Common myeloid progenitor, CD34-positive (primary cell): ENCODE measurements at places on chromosomes 5 and 9.
A peak's percentile ranks its signal among the peaks of the same experiment; 100 is the strongest.

DNA sequence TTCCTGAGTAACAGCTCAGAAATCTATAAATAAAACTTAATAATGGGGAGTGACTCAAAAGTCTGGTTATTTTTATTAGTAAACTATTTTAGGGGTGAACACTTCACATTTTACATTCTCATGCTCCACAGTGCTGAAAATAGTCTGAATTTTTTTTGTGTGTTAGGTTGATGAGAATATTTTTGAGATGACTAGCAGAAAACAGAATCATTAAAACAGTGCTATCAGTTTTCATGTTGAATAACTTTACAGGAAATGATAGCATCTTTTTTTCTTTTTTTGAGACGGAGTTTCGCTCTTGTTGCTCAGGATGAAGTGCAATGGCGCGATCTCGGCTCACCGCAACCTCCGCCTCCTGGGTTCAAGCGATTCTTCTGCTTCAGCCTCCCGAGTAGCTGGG is 60.3 kb downstream of the TMC1 start:
- no peaks in the 10 kb centered on the region for H3K4me1 ChIP-seq
- H3K4me3 ChIP-seq: no peak overlapping the region
- no peaks in the 10 kb centered on the region for H3K36me3 ChIP-seq
- no peaks in the 10 kb centered on the region for H3K27me3 ChIP-seq
- H3K27ac ChIP-seq: no peak overlapping the region
- DNase-seq: no peak

DNA sequence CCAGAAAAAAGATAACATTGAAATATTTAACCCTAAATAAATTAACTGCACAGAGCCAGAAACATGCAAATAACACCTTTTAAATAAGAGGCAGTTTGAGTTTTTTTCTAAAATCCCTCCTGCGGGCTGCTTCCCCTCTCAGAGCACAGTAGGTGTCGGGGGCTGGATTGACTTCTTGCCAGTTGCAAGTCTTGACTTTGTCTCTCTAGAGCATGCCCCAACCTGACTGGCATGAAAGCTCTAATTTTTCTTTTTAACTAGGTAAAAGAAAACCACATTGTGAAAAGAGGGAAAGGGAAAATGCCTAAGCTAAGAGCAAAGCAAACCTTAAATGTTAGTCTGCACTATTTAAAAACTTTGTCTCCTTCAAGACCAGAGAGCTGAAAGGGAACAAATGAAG is 46.4 kb upstream of the DNAH5 start:
- H3K36me3 ChIP-seq: no peaks in the 10 kb centered on the region
- H3K4me1 ChIP-seq: no peaks in the 10 kb centered on the region
- no peak overlapping the region for H3K27ac ChIP-seq

DNA sequence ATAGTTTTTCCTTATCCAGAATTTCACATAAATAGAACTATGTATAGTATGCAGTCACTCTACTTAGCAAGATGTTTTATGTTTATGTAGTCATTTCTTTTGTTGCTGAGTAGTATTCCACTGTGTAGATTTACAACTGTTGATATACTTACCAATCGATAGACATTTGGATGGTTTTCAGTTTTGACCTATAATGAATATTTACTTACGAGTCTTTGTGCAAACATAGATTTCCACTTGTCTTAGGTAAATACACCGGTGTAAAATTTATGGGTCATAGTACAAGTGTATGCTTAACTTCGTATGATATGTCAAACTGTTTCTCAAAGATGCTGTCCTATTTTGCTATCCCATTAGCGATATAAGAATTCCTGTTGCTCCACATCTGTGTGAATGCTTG is 19.7 kb upstream of the OR2K2 start:
- no peak for DNase-seq
- no peak overlapping the region for H3K27ac ChIP-seq
- H3K4me3 ChIP-seq: no peak overlapping the region
- H3K4me1 ChIP-seq: no peaks in the 10 kb centered on the region
- H3K36me3 ChIP-seq: no peaks in the 10 kb centered on the region
- H3K27me3 ChIP-seq: no peaks in the 10 kb centered on the region

DNA sequence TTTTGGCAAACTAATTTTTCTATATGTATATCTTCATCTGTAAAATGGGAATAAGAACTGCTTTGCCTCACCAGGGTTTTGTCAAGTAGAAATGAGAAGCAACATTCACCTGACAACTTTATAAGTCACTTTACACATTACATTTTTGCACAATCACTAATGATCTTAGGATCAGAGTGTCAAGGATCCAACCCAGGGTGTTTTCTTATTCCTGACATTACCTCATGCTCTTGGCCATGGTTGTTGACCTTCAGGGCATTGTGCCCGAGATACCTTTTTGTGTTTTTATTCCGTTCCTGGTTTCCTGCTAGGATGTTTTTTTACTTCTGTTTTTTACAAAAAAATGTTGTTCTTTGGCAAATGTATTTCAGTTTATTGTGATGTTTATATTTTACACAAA is 22.2 kb upstream of the RASA1 start:
- H3K36me3 ChIP-seq: no peaks in the 10 kb centered on the region
- H3K4me3 ChIP-seq: no peak overlapping the region
- H3K4me1 ChIP-seq: peaks cover 3% of the 10 kb centered on the region
- no peaks in the 10 kb centered on the region for H3K27me3 ChIP-seq
- H3K27ac ChIP-seq: no peak overlapping the region

GRCh38 chr5:114305402-114306207 is 56.3 kb upstream of the KCNN2 start:
- H3K27me3 ChIP-seq: no peaks in the 10 kb centered on the region
- no peaks in the 10 kb centered on the region for H3K36me3 ChIP-seq
- no peaks in the 10 kb centered on the region for H3K4me1 ChIP-seq
- no peak overlapping the region for H3K4me3 ChIP-seq

- H3K36me3 ChIP-seq: no peaks in the 10 kb centered on the region
- H3K4me3 ChIP-seq: no peak overlapping the region
- peaks cover 10% of the 10 kb centered on the region for H3K4me1 ChIP-seq
- H3K27me3 ChIP-seq: no peaks in the 10 kb centered on the region
- DNase-seq: no peak
- no peak overlapping the region for H3K27ac ChIP-seq
Observed at GRCh38 chr5:3828761-3829160, 233.1 kb downstream of the IRX1 start.

GRCh38 chr9:100725371-100725770 is 147.5 kb downstream of the CAVIN4 start:
- peaks cover 3% of the 10 kb centered on the region for H3K27me3 ChIP-seq
- H3K27ac ChIP-seq: no peak overlapping the region
- H3K36me3 ChIP-seq: no peaks in the 10 kb centered on the region
- H3K4me3 ChIP-seq: no peak overlapping the region

- peaks cover 15% of the 10 kb centered on the region for H3K4me1 ChIP-seq
- H3K4me3 ChIP-seq: no peak overlapping the region
- no peaks in the 10 kb centered on the region for H3K27me3 ChIP-seq
- no peak for DNase-seq
- no peak overlapping the region for H3K27ac ChIP-seq
- H3K36me3 ChIP-seq: no peaks in the 10 kb centered on the region
Observed at GRCh38 chr5:74241751-74242140, 398.8 kb downstream of the ENC1 start.

- H3K4me3 ChIP-seq: no peak overlapping the region
- no peak overlapping the region for H3K27ac ChIP-seq
- no peaks in the 10 kb centered on the region for H3K27me3 ChIP-seq
- no peaks in the 10 kb centered on the region for H3K4me1 ChIP-seq
Observed at GRCh38 chr9:88049677-88050307, 75.5 kb upstream of the CDK20 start.

DNA sequence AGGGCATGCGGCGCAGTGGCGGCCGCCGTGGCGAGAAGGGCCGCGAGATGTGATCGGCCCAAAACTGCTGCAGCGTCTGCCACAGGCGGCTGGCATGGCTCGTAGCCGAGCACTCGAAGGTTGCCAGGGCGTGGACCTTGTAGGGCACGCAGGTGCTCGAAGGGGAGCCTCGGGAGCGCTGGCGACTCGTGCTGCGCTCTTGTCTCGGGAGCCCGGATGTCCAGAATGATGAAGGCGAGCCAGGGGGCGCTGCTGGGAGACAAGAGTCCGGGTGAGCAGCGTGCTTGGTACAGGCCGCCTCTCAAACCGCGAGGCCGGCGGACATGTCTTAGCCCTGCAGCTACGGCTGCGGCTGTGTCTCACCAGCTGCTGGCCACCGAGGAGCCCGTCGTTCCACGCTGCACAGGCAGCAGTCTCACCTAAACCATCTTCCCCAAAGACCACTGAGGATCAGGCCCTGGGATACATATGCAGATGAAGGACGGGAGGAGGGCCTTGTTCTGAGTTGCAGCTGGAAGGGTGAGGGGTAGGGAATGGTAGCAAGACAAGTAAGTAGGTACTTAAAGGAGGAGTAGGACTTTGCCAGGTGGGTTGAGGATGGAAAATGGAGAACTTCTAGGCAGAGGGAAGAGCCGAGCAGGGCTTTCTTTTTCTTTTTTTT is 1.7 kb downstream of the CBY3 start:
- H3K27ac ChIP-seq: peak overlapping the region; percentile 43
- H3K36me3 ChIP-seq: peaks cover 8% of the 10 kb centered on the region
- H3K4me1 ChIP-seq: peaks cover 34% of the 10 kb centered on the region
- peak overlapping the region; percentile 24 for H3K4me3 ChIP-seq
- H3K27me3 ChIP-seq: no peaks in the 10 kb centered on the region

DNA sequence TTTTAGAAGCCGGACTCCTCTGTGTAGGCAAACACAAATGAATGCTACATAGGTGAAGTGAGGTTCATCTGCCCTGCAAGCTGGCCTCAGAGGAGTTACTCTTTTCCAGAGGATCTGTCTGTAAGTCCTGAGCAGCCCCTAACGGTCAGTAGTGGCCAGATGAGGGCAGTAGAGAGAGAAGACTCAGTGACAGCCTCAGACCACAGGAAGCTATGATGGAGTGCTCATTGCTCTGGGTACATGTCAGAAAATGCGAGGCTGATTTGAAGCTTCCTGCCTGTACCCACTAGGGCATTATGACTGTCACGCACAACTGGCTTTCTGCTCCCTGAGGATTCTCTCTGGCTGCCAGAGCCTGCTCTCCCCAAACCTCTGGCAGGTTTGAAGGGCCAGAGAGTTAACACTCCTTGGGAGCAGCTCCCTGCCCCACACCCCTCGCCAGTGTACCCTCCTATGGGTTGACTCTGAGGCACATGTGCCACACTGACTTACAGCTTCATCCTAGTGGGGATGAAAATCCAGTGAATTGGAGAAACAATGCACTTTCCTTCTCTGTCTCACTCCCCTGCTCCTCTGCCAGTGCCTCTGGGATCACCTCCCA is 141.5 kb downstream of the GABRG2 start:
- H3K4me3 ChIP-seq: no peak overlapping the region
- H3K27ac ChIP-seq: no peak overlapping the region
- no peaks in the 10 kb centered on the region for H3K36me3 ChIP-seq
- peaks cover 5% of the 10 kb centered on the region for H3K4me1 ChIP-seq
- no peaks in the 10 kb centered on the region for H3K27me3 ChIP-seq

- peaks cover 14% of the 10 kb centered on the region for H3K36me3 ChIP-seq
- peak overlapping the region; percentile 93 for H3K27ac ChIP-seq
- H3K4me1 ChIP-seq: peaks cover 34% of the 10 kb centered on the region
- H3K27me3 ChIP-seq: no peaks in the 10 kb centered on the region
- peak; percentile 78 for DNase-seq
- H3K4me3 ChIP-seq: peak overlapping the region; percentile 8
Observed at GRCh38 chr5:88732181-88732633, 150.8 kb downstream of the MEF2C start.

DNA sequence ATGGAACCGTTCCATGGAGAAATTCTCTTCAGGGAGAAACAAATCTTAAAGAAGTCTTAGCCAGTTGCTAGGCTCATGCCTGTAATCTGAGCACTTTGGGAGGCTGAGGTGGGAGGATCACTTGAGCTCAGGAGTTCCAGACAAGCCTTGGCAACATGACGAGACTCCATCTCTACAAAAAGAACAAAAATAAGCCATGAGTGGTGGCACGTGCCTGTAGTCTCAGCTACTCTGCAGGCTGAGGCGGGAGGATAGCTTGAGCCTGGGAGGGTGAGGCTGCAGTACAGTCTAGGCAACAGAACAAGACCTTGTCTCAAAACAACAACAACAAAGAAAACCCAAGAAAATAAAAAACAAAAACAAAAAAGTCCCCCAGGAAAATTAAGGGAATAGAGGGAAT is 8.2 kb downstream of the HSPB3 start:
- no peak overlapping the region for H3K4me3 ChIP-seq
- H3K27ac ChIP-seq: no peak overlapping the region
- no peaks in the 10 kb centered on the region for H3K36me3 ChIP-seq

DNA sequence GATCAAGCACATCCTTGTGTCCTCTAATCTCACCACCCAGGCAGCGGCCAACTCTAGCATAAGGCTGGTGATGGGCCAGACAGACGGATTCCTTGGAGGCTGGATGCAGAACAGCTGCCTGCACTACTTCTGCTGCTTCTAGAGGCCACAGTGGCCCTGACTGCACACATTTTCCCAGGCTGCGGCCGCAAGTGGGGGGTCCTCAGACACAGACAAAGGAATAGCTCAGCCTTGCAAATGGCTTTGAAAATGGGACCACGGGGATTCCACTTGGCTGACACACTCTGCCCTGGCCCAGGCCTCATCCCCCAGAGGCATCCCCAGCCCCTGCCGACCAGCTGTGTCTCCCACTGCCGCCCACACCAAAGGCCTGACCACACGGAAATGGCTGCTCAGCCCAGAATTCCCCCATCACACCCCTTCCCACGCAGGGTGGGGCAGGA is 540.8 kb downstream of the BNC2 start:
- H3K4me1 ChIP-seq: no peaks in the 10 kb centered on the region
- no peaks in the 10 kb centered on the region for H3K36me3 ChIP-seq
- H3K4me3 ChIP-seq: no peak overlapping the region
- H3K27ac ChIP-seq: no peak overlapping the region
- no peaks in the 10 kb centered on the region for H3K27me3 ChIP-seq

- no peaks in the 10 kb centered on the region for H3K36me3 ChIP-seq
- H3K4me3 ChIP-seq: no peak overlapping the region
- no peak overlapping the region for H3K27ac ChIP-seq
- H3K4me1 ChIP-seq: no peaks in the 10 kb centered on the region
Observed at GRCh38 chr5:133807348-133807747, 161.1 kb downstream of the C5orf15 start.

DNA sequence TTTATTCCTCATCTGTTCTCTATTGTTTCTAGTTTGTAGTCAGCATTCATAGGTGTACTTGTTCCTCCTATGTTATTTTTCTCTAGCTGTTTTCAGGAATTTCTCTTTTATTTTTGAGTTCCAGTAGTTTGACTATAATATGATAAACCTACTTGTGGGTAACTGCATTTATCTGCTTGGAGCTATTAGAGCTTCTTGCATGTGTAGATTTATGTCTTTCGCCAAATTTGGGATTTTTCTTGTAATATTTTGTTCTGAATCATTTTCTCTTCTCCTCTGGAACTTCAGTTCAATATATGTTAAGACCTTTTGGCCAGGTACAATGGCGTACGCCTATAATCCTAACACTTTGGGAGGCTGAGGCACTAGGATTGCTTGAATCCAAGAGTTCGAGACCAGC is 37.4 kb downstream of the JMY start:
- H3K27me3 ChIP-seq: no peaks in the 10 kb centered on the region
- H3K27ac ChIP-seq: no peak overlapping the region
- H3K4me1 ChIP-seq: no peaks in the 10 kb centered on the region
- DNase-seq: no peak

DNA sequence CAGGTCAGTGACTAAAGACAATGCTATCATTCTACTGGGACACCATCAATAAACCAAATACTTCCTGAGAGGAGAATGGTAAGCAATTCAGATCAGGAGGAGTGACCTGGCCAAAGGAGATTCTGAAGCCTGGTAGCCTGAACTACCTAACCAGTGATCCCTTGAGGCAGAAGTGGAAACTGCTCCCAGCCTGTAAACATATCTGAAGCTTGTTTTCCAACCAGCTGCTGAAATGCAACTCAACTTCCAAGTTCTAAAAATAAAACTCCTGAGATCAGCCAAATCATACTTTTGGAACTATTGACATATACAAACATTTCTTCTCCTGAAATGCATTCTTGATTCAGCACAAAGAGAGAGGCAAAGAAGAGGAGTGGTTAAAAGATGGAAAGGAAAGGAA is 204.1 kb downstream of the EBF1 start:
- no peaks in the 10 kb centered on the region for H3K36me3 ChIP-seq
- no peak overlapping the region for H3K4me3 ChIP-seq
- H3K27me3 ChIP-seq: no peaks in the 10 kb centered on the region
- H3K27ac ChIP-seq: no peak overlapping the region
- no peak for DNase-seq
